ENCODE measurements at places on chromosomes 16 and 17.

GRCh38 chr16:10172848-10173655, 9.2 kb downstream of the GRIN2A start:
- no peak for DNase-seq

DNA sequence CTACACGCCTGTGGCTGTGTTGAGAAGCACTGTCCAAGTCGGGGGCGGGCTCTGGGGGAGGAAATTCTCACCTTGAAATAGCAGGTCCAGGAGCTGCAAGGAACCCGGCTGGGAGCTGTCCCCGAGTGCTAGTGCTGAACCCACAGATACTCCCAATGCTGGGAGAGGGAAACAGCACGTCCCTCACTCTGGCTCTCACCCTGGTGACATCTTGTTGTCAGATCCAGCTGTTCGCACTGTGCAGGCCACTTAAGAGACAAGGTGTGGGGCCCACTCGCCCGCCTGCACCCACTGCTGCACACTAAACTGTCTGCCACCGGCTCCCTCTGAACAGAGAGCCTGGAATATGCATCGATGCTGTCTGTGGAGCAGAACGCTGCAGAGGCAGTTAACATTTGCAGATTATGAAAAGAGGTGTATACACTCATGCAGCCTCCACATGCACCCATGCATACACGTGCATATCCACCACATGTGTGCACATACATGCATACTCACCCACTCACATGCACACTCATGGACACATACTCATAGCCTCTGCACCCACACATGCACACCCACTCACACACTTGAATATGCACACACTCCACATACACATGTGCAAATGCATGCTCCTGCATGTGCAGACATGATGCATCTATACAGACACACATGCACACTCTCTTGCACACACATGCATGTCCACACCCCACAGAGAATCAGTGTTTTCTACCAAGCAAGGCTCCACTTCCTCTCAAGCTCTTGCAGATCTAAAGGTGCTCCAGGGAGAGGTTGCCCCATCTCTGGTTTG, 42.0 kb downstream of the MGAT5B start:
- no peak for DNase-seq

DNA sequence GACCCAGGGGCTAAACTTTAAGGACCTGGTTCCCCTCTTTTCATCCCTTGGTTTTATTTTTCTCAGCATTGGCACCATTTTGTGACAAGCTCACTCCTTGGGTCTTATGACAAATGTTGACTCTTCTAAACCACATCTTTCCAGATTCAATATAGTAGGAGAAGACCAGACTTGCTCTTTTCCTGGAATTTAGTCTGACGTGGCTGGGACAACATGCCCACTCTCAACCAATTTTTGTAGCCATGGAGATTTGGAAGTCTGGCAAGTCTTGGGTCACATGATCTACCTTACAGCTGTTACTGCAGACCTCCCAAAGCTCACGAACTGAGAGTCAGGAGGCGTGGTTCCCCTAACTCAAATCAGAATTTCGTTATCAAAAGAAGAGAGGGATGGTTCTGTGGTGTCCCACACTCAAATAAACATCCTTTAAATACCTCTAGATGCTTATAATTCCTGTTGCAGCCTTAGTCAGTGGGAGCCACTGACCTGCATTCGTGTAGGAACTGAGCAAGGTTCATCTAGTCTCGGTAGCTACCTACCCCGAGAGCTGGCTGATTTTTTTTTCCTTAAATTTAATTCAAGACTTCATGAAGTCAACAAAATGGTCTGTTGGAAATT, 683.5 kb downstream of the MAF start:
- DNase-seq = no peak

GRCh38 chr16:67528222-67528869, at the start of gene RIPOR1:
Gene RIPOR1, plus strand, starts transcription at chr16:67528829. Its CDS starts 9,618 bp downstream, at chr16:67538447.
- DNase-seq = no peak

DNA sequence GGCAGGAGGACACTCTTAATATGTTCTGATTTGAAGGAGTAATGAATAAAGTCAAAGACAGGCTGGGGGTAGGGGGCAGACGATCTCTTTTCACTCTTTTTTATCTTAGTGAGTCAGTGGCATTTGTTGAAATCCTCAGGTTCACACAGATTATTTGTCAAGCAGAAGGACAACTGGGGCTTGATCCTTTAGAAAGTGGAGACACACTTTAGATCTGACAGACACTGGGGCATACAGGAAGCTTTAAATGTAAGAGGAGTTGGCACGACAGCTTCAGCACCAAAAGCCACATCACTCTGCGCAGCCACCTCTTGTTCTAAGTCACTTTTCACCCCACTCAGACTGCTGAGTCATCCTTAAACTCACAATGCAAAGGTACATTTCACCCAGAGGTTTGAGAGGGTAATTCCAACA, 121.5 kb downstream of the STXBP4 start:
- no peak for DNase-seq

- no peak for DNase-seq
These were observed 58.1 kb upstream of the ADORA2B start for GRCh38 chr17:15886804-15887203.

- DNase-seq = no peak
These were observed 87.4 kb upstream of the NKD1 start for GRCh38 chr16:50460538-50461399.

DNA sequence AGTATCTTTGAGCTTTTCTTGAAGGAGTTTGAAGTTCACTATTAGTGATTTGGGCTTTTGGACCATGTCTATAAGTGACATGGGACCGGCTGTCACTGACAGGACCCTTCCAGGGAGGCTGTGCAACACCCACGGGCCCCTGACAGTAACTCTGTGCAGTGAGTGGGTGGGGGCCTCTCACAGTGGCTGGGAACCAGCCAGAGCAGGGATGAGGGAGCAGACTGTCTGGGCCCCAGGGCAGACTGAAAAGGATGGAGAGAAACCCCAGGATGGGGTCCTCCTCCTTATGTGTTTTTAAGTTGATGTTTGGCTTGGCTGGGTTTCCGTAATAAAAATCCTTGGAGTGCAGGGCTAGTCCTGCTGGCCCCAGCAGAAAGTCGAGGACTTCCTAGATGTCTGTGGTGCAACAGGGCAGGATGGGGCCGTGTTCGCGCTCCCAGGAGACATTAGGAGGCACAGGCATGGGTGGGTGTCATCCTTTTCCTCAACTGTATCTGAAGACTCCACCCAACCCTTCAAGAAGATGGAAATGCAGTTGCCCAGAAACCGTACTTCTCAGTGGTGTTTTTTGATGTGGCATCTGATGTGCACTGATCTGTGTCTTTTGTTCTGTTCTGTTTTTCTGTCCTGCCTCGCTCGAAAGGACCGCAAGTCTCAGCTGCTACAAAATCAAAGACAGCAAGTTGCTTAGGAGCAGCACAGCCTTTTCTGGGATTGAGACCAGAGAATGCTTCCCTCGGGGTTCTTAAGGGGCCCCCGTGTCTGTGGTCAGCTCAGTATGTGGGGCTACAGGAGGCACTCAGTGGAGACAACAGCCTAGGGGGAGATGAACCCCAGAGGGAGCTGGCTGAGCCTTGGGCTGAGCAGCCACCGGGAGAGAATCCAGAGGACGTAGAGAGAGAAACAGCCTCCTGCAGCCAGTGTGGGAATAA, 24.2 kb downstream of the PLD6 start:
- no peak for DNase-seq

- DNase-seq = no peak
These were observed 154.2 kb downstream of the KCNJ12 start for GRCh38 chr17:21530311-21530710.

GRCh38 chr17:31919802-31920525, 16.8 kb upstream of the SUZ12 start:
- no peak for DNase-seq

DNA sequence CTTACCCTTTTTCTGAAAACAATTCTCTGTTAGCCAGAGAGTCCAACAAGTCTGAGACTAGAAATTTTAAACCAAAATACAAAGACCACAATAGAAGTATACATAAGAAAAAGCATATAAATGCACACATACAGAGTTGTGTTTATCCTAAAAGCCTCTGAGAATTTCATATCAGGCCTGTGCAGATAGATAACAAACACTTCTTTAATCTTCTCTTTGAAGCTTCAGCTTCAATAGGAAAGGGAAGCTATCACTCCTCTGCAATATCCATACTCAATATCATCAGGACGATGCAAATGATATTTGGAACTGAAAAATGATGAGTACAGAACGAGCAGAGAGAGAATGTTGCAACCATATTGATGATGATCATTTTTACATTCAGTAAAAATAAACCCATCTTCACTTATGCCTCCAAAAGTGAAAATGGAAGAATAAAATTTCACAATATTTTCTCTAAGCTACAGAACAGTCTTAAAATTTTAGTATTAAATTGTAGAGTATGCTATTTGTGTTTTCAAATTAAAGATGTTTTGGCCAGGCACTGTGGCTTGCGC, 61.6 kb downstream of the SKAP1 start:
- no peak for DNase-seq

DNA sequence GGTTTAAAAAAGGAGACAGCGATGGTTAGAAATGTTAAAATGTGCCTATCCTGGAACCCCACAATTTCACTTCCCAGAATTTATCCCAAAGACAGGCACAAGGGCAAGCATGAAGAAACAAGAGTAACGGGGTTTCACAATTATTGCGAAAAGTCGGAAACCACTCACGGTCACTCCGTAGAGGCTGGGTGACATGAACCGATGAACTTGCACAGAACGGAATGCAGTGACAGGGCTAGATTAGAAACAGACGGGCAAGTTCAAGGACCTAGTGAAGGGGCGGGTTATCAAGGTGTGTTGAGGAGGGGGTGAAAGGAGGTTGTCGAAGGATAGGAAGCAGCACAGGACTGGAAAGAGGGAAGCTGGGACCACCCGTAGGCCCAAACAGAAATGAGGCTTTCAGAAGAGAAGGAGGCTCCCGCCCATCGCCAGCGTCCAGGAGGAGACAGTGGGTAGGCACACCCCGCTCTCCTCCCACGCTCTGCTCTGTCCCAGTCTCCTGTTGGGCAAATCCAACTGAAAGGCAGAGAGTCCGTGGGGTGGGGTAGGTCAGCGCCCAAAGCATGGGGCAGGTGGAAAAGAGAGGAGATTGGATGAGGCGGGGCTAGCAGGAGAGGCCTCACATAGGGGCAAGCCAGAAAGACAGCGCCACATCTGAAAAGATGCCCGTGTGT, 47.4 kb upstream of the JPH3 start:
- DNase-seq = no peak

- no peak for DNase-seq
These were observed 1.5 kb upstream of the NHERF2 start for GRCh38 chr16:2025251-2025650.

GRCh38 chr16:50024207-50024606, 818 bp upstream of the CNEP1R1 start:
- DNase-seq = no peak

GRCh38 chr17:43011728-43012472, 5.3 kb downstream of the IFI35 start:
- no peak for DNase-seq

DNA sequence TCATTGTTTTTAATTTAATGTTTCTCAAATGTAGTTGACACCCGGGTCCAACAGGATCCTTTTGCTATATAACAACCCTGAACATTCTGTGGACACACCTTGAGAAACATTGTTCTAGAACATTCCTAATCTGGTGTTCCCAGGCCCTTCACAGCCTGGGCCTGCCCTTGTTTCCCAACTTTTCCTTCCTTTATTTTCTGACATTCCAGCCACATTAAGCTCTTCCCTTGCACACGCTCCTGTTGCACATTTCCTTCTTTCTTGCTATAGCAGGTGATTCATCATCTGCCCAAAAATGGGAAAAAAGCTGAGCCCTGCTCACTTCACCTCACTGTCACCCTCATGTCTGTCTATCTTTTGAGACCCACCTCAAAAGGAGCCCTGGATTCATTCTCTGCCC, 67.9 kb upstream of the MARCHF10 start:
- no peak for DNase-seq

GRCh38 chr16:69839240-69839688, 77.1 kb downstream of the WWP2 start:
- no peak for DNase-seq

DNA sequence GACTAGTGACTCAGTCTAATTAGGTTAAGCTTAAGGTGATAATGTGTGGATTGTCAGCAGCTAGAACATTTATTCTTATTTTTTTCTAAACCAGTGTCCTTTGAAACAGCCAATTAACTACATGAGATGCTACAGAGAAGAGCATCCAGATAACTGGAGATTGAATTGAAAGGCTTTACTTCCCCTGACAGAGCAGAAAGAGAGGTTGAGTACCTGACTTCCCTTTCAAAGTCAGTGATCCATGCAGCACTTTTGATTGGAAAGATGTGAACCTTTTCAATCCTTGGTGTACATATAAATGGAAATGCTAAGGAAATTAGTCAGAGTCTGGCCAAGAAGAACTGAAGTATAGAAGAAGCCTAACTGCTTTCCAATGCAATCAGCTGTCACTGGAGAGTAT, 653.8 kb downstream of the CDH8 start:
- DNase-seq = no peak

GRCh38 chr16:30350134-30350871, 4.8 kb downstream of the CD2BP2 start:
- DNase-seq = no peak

DNA sequence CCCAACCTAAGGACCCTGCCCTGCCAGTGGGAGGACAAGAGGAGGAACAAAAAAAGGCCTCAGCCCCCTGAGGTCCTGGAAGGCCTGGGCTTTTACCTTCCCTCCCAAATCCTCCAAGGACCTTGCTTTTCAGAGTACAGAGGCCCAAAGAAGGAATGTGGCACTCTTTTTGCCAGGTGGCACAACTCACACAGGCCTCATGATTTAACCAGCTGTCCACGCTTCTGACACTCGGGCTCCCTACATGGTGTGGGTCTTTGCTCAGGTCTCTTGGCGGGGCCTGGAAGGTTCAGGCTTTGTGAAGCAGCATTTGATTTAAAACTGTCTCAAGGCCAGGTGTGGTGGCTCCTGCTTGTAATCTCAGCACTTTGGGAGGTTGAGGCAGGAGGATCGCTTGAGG, 120.6 kb downstream of the ABCC6 start:
- no peak for DNase-seq

DNA sequence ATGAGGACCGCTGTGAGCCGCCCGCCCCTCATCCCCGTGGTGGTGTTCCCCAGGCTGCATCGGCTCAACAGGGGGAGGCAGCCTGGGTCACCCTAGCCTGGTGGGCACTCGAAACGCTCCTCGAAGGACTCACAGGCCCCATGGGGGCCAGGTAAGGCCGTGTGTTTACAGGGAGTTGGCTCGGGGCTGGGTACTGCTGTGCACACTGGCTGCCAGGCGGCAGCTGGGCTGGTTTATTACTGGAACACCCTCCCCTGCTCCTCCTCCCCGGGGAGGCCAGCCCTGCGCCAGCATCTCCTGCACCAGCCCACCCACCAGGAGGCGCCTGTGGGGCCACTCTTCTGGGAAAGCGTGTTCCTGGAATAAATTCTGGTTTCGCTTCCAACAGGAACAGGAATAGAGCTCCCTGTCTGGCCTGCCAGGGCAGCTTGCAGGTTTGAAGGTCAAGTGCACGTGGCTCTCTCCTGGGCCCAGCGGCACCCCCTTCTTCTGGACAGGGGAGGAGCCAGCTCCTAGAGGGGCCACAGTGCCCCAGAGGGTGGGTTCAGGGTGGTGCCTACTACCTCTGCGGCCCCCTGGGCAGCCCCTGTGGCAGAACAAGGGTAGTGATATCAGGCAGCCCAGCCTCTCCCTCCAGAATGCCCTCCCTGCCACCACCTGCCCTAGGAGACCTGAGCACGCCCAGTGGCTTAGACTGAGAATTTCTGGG, 11.3 kb downstream of the MCRIP1 start:
- DNase-seq = no peak

- DNase-seq = no peak
These were observed 136.6 kb upstream of the RPH3AL start for GRCh38 chr17:488993-489757.

Measured in stimulated activated CD8-positive, alpha-beta memory T cell treated with anti-CD3 and anti-CD28 coated beads, Interleukin-15, amount 100 ng/mL, for 1 hour (primary cell).